Cerebellum (tissue), 4 donors: ENCODE measurements at places on chromosomes 7 and 10. TPM values are rescaled to one million over a fixed set of nuclear protein-coding genes. Genes with fewer than 3 reads are reported as not detected.

- no peak for DNase-seq
Observed at GRCh38 chr7:77866370-77866769, 67.8 kb downstream of the PHTF2 start.

POU6F2 gene
- total RNA-seq, result 1.00 TPM

GRCh38 chr7:32164341-32164996, 94.3 kb upstream of the PDE1C start:
- DNase-seq, result peak; percentile 51

DNA sequence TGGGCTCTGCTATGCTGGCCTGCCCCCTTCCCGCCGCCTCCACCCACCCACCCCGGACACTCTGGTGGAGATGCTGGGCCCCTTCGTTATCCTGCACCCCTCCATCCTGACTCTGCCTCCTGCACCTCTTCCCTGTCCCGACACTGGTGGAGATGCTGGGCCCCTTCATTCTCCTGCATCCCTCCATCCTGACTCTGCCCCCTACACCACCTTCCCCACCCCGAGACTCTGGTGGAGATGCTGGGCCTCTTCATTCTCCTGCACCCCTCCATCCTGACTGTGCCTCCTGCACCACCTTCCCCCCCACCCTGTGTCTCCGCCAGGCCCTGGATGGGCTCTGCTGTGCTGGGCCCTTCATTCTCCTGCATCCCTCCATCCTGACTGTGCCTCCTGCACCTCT, 15.0 kb downstream of the IDI2 start:
- DNase-seq, result no peak

- DNase-seq, result no peak
Observed at GRCh38 chr7:13161125-13161524, 473.7 kb downstream of the ARL4A start.

- no peak for DNase-seq
Observed at GRCh38 chr7:148852272-148852671, 31.8 kb downstream of the EZH2 start.

- no peak for DNase-seq
Observed at GRCh38 chr10:104689105-104689504, 48.0 kb downstream of the SORCS3 start.

DNA sequence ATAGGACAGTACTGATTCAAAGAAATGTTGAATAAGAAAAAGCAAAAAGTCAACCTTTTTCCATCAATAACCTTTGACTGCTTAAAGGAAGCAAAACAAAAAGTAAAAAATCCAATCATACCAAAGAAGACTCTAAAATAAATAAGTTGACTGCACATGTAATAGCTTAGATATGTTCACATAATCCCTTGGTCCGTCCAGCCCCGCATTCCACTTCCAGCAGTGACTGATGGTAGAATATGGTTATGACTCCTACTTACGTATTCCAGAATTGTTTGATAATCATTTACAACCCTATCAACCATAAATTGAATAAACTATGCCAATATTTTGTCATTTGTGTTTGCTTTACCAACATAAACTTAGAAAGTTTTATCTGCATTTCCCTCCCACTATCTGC, 77.9 kb downstream of the CTNNA3 start:
- no peak for DNase-seq

DNA sequence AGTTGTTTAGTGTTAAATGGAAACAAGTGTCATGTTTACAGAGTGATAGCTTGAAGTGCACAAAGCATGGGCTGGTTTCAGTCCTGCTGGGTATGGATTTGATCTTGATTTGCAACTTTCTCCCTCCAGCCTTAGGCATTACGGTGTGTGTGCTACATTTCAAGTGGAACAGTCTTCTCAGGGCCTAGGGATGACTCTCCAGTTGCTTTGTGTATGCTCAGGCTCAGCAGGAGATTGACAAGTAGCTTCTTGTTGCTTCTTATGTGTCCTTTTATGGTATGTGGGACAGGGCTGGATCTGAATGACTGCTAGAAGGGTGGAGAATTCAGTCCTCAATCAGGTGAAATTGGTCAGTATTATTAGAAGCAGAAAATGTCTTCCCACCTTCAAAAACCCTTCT, 51.3 kb upstream of the PLEKHA1 start:
- DNase-seq, result no peak

DNA sequence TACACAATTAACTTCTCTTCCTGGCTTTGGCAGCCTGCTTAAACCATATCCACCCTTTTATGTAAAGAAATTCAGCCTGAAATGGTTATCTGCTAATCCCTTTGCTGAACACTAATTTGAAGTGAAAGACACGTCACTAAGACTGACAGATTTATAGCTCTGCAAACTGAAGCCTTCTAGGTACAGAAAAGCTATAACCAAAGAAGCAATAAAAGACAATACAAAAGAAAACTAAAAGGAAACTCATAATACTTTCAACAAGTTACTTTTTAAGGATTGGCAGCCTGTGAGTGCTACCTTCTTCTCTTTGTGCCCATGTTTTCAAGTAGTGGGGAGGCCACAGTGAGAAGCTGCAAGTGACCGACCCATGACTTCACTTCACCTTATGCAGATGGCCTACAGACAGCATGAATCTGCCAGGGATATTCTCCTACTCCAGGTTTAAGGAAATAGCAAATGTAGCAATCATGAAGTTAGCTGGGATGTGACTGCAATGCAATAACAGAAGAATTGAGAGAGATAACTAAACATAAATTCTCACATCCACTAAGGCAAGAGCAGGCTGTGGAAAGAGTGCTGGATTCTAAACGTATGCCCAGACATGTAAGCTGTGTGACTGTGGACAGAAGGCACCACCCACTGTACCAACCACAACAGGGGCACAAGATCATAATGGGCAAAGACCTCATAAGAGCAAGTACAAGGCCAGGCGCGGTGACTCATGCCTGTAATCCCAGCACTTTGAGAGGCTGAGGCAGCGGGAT, 10.7 kb upstream of the SPOCK2 start:
- no peak for DNase-seq

GRCh38 chr10:117638200-117638599, 95.7 kb downstream of the EMX2 start:
- no peak for DNase-seq

DNA sequence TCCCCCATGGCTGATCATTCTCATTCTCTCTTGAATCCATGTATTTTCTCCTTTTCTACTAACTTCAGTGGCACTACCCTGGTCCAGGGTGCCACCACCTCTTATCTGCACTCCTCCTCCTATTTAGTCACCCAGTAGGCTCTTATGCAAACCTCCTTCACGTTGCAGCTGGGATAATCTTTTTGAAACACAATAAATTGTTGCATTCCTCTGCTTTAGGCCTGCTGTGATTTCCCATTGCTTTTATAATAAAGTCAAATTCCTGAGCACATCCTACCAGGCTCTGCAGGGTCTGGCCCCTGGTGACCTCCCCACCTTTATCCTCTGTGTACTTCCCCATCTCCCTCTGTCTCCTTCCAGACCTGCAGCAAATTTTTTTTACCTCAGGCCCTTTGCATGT, 112.7 kb upstream of the KIAA1217 start:
- DNase-seq, result no peak

PAX4 gene
- total RNA-seq, result not detected
